ENCODE measurements at places on chromosomes 5 and 9. TPM values are rescaled to one million over a fixed set of nuclear protein-coding genes. Genes with fewer than 3 reads are reported as not detected.

STK32A gene
- total RNA-seq: not detected

CDH6 gene
- total RNA-seq: 4.1 TPM

BHMT2 gene
- 0.50 TPM for total RNA-seq

SLC25A2 gene
- total RNA-seq: 0.88 TPM
